ENCODE measurements at places on chromosomes 6 and 20. TPM values are rescaled to one million over a fixed set of nuclear protein-coding genes. Genes with fewer than 3 reads are reported as not detected.

- DNase-seq = no peak
Measured at GRCh38 chr6:130602151-130602770, 224.9 kb upstream of the SMLR1 start.

DNA sequence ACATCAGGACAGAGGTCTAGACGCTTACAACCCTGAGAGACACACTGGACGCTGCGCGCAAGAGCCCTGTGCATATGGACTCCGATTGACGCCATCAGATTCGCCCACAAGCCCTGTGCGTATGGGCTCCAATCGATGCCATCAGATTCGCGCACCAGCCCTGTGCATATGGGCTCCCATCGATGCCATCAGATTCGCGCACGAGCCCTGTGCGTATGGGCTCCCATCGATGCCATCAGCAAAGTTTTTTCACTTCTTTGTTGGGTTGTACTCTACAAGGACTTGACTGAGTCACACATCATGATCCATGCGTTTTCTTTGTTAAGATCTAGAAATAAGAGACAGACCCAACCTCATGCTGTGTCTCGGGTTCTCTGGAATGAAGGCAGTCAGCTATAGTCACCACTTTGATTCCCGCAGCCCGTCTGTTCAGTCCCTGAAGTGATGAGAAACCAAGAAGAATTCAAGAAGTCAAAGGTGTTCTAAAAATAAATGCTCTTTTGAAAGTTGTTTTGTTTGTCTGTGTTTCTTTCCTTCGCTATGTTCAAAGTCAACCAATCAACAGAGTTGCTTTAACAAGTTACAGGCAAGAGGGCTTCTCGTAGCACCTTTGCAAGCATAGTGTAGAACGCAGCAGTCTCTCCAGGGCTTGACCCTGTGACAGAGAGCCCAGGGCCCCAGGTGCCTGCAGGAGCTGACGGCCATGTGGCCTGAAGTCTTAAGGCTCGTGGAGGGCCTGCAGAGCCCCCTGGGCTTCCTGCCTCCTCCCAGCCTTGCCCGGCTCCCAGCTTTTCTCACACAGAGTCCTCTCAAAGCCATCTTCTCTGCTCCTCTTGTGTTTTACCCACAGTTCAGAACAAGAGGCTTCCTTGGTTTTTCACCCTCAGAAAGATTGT, 7.9 kb downstream of the RPS6KA2 start:
- no peak for DNase-seq

DNA sequence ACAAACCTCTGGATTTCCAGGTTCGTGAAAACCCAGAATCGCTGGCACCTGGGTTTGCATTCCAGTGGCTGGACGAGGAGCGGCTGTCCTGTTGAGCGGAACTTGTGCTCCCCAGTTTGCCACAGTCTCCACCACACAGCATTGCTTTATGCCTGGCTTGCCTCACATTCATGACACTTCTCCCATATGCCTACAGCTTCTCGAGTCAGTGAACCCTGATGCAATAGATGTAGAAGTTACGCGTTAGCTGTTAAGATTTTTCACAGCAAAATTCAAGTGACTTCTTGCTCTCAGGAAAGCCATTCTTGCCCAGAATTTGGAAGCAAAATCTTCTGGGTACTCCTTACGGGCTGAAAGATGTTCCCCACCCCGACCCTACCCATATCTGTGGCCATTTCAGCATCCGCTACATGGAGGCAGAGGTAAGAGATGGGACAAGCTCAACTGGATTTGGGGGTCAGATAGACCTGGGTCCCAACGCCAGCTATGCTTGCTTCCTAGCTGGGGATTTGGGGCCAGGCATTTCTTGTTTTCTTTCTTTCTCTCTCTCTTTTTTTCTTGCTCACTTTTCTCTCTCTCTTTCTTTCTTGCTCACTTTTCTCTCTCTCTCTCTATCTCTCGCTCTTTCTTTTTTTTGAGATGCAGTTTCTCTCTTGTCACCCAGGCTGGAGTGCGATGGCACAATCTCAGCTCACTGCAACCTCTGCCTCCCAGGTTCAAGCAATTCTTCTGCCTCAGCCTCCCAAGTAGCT, 12.4 kb upstream of the GDAP1L1 start:
- no peak for DNase-seq

DNA sequence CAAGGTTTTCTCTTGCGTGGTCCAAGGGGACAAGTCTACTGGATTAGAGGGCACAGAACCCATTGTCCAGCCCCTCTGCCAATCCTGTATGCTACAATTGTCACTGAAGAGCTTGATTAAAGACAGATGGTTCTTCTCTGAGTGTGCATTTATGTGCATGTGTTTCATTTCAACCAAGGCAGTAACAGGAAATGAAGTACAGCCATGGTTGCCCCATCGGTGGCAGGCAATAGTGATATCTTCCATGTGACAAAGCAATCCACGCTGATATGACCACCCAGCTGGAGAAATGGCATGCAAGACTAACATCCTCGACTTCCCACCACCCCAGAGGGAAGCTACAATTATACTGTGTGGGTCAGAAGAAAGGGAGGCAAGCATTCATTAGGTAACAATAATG, 85.5 kb downstream of the UNC5CL start:
- DNase-seq = no peak

- DNase-seq = no peak
Measured at GRCh38 chr6:121330516-121330915, 3.8 kb downstream of the TBC1D32 start.

GRCh38 chr6:165515963-165516624, 146.9 kb downstream of the PDE10A start:
- no peak for DNase-seq

- DNase-seq = no peak
Measured at GRCh38 chr20:4040283-4041179, 25.2 kb upstream of the RNF24 start.

- DNase-seq = no peak
Measured at GRCh38 chr6:112475083-112475482, 128.0 kb downstream of the RFPL4B start.

- DNase-seq = no peak
Measured at GRCh38 chr6:155419161-155419560, 36.5 kb downstream of the NOX3 start.

DNA sequence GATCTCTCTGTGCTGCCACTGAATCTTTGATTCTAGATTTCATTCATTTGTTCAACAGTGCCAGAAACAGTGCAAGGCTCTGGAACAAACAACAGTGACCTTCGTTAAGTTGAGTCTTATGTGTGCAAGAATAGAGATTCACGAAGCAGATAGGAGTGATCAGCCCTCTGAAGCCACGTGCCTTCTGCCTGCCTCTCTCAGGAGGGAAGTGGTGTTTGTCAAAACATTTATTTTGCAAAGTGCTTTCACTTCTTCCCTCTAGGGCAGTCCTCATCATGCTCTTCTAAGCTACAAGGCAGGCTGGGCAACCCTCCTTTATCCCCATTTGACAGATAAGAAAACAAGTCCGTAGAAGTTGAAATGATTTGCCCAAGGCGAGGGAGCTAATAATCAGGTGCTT, 204.3 kb downstream of the TFAP2C start:
- DNase-seq = no peak

- DNase-seq = no peak
Measured at GRCh38 chr20:54021446-54022235, 48.8 kb downstream of the BCAS1 start.

GRCh38 chr6:11771473-11772048, 7.0 kb downstream of the ADTRP start:
- no peak for DNase-seq

- DNase-seq = no peak
Measured at GRCh38 chr20:47931443-47931842, 146.2 kb upstream of the SULF2 start.

DNA sequence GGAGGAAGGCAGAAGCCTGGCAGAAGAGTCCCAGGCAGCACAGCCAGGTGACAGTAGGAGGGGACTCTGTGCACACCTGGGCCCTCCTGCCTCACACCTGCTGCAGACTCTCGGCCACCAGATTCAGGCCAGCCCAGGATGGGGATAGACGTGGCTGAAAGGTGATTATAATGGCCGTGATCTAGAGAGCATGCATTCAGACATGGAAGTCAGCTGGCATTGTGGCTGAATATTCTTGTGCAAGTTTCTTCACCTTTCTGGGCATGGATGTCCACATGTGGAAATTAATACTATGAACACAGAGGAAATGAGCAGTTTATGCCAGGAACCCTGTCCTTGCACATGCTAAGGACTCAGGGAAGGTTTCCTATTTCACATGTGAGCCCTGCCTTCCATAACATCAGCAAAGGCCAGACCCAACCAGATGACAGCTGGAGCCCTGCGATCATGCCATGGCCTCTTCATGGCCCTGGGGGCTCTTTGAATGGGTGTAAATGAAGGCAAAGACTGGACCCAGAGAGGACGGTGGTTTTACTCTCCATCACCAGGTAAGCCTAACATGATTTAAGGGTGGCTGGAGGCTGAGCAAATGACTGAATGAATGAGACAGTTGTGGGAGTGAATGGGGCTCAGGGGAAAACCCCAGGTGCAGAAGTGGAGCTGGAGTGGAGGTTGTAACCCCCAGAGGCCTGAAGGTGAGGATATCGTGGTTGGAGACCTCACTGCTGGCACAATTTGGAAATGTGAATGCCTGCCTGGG, 2.7 kb upstream of the RAET1L start:
- no peak for DNase-seq

- DNase-seq = peak; percentile 92
Measured at GRCh38 chr6:37239950-37240713, 17.4 kb upstream of the TBC1D22B start.

DNA sequence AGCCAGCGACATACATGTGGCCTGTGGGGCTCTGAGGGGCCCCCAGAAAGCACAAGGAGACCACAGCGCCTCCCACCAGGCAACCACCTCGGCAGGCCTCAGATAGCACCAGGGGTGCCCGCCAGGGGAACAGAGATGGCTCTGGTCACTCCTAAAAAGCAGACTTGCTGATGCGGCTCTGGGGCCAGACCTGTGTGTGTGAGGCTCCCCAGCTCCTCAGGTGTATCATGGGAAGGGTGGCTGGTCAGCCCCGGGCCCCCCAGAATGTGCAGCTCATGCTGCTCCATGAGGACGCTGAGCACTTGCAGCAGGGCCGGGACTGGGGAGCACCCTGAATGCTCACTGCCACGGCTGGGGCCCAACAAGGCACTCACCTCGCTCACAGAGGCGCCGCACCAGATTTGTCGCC, 60.2 kb downstream of the PYGB start:
- DNase-seq = peak; percentile 29

GRCh38 chr6:53044071-53044470, 21.1 kb upstream of the FBXO9 start:
- DNase-seq = peak; percentile 45

GRCh38 chr6:54778731-54779130, 67.8 kb upstream of the FAM83B start:
- DNase-seq = no peak

GRCh38 chr20:6698056-6698455, 69.4 kb upstream of the BMP2 start:
- no peak for DNase-seq

DNA sequence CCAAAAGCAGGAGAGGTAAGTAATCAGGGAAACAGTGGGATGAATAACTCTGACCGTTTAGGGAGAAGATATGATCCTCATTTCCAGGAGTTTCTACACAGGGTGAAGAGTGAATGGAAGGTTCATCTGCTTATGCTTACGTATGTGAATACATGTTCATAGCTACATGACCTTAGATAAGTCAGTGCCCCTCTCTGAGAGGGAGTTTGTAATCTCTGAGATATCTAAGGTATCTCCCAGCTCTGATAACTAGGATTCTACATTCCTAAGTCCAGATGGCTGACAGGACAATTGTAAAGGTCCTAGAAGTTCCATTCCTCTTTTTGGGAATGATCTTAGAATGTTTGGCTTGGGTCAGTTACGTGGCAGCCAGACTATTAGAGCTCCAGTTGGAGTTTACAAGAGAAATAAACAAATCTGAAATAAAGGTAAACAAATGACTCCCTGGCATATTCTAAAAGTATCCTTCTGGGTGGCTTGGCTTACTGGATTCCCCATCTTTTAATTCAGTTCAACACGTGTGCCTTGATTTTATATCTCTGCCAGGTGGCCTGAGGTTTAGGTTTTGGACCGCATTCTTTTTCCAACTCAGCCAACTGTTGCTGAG, 15.8 kb downstream of the PROCR start:
- DNase-seq = no peak

- DNase-seq = no peak
Measured at GRCh38 chr6:129679275-129679674, 30.7 kb downstream of the ARHGAP18 start.

DNA sequence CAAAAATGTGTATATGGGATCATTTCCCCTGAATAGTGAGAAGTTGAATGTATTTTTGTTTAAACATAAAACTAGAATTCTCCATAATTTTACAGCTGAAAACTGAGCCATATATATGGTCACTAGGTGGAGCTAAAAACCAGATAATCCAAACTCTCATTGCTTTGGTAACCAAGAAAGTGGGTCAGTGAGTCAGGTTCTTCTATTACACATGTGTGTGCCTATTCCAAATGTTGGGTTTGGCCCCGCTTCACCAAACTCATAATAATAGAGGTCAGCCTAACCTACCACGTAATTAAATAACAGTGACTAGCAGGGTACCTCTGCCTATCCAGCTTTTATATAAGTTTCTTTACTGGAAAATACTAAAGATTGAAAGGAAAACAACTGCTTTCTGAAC, 19.3 kb upstream of the RNGTT start:
- no peak for DNase-seq

- no peak for DNase-seq
Measured at GRCh38 chr6:167655174-167655821, 171.4 kb upstream of the AFDN start.

- DNase-seq = no peak
Measured at GRCh38 chr20:9166153-9166780, 97.4 kb downstream of the PLCB4 start.

DNA sequence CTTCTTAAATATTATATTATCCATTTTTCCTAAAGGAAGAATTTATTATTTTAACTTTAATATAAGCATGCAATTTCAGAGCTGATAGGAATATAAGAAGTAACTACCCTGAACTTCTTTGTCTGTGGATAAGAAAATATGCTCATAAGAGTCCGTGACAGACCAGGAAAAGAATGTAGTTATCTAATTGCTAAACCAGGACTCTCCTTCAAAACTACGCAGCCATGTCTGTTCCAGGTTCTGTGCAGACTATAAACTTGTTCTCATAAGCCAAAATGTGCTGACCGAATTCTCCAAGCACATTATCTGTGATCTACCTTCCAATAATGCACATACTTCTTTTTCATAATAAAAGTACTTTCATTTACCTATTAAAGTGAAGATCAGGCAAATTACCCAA, 116.5 kb downstream of the TRDN start:
- no peak for DNase-seq

- no peak for DNase-seq
Measured at GRCh38 chr6:150435832-150436231, 67.0 kb downstream of the IYD start.

DNA sequence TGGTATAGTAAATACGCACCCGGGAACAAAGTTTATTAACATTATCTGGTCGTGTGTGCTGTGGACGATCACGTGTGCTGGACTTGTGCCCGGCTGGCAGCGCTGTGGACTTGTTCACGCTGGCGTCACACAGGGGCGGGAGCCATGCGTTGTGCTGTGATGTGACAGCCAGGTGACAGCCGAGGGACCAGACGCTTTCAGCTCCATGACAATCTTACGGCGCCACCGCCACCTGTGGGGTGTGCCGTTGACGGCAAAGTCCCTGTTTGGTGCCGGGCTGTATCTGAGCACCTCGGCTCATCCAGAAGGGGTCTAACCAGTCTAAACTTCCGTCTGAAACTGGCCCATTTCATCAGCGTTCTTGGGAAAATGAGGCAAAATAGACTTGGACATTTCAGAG, 25.2 kb downstream of the DLL1 start:
- DNase-seq = peak; percentile 88

RAET1L gene
- not detected for total RNA-seq

OPN5 gene
- total RNA-seq = 0.17 TPM

PNLDC1 gene
- total RNA-seq = 0.17 TPM

C6orf58 gene
- total RNA-seq = not detected

RAB22A gene
- total RNA-seq = 7.0 TPM

ANGPT4 gene
- total RNA-seq = 0.05 TPM

SIRPB2 gene
- total RNA-seq = 3.5 TPM

PKIB gene
- 0.35 TPM for total RNA-seq

ZSWIM3 gene
- total RNA-seq = 1.9 TPM

Measured in left ventricle myocardium superior (tissue), 1 donor.